ENCODE measurements at places on chromosomes 13 and 19.
A peak's percentile ranks its signal among the peaks of the same experiment; 100 is the strongest.

DNA sequence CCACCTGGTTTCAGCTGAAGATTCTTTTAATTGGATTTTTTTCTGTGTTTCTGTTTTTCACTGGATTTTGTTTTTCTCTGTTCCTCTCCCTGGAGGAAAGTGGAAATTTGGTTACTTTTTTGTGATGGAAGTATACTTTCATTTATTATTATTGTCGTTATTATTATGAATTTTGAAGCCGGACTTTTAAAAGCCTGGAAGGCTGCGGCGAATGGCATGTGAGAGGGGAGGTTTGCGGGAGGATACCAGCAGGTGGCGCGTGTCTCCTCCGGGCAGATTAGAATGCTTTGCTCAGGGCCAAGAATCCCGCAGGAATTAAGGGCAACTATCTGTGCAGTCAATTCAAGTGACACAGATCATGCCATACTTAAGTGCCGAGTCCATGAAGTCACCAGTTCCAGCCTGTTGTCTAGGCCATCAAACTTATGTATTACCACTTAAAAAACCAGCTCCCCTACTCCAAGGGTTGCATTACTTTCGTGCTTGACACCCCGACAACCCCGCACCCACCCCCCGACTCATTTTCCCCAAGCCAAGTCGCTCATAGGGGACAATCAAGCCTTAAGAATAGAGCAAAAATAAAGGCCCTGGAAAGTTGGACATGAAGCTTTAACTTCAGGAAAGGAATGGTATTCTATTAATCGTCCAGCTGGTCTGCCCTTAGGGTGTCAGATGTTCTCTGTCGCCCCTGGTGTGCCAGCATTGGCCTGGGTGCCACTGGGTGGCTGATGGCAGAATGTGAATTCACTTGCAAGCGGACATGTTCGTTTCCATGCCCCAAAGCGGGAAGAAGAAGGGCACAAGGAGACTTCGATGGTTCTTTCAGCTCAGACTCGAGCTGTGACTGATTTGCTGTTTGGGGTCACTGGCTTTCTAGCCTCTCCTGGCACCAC, 1.3 kb upstream of the LRCH1 start:
- DNase-seq = peak; percentile 27

- DNase-seq = no peak
These were observed 165.2 kb downstream of the SHISA2 start for GRCh38 chr13:25886438-25887214.

DNA sequence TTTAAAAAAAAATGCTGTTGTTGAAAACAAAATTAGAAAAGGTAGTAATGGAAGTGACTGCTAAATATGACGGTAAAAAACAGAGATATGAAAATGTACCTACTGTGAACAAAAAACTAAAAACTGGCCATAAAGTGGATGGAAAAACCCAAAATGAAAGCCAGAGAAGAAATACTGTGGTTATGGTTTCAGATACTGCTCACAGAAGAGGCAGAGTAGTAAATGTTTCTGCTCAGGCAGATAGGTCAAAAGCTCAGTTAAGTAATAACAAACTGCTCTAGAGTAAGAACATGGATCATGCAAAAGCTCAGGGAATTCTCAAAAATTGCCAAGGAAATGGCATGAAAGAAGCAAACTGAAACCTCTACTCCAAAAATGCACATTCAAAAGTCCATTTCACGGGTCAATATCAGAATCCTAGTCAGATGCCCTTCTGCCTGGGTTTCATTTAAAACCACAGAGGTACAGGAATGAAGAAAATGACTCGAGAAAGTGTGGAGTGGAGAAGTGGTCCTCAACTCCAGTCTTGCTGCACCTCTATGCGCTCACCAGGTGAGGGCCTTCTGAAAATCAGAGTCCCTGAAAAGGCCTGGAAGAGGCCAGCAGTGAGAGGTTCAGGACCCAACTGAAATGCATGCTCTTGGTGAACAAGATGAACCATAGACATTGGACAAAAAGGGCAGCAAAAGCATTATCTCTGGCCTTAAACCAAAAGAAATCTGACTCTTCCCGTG, 315.0 kb upstream of the SPRY2 start:
- no peak for DNase-seq

DNA sequence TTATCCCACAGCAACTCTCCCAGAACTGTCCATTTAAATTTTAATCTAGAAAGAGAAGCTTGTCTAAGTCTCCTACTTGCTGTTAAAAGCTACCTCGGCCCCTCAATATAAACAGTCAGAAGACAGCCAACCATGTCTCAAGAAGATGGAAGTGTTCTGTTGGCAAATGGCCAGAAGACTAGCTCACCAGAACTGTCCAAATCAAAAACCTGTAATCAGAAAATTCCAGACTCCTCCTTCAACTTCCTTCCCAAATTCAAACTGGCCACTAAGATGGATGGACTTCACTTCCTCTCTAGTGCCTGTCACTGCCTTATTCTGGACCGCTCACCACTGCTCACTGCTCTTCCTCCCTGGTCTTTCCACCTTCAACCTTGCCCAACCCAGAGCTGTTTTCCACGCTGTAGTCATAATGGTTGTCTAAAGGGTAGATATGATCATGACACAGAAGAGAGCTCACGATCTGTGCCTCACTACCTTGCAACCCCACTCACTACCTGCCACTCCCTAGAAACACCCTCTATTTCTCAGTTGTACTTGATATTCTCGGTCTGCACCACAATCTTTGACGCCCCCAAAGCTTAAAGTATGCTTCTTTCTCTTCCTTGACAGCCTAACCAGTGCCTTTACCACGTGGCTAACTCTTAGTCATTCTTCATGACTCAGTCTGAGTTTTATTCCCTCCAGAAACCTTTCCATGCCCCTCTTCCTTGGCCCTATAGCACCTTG, 9.2 kb downstream of the FGF14 start:
- DNase-seq = no peak

DNA sequence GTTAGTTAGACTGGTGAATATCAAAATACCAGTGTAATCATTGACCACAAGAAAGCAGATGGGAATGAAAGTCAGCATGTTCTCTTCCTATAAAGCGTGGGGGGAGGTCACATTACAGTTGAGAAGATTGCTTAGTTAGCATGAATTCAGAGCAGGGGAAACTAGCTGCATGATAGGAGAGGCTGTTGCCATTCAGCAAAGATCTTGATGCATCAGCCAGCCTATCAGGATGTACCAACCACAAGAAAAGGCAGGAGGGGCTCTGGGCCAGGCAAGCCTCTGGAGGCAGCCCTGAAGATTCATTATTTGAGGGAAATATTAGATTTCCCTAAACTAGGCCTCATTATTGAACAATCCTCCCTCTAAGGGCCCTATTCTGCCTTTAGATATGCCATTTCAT, 5.0 kb upstream of the MTMR6 start:
- no peak for DNase-seq

- peak; percentile 54 for DNase-seq
These were observed 61.9 kb upstream of the ATP12A start for GRCh38 chr13:24618011-24618955.

- peak; percentile 48 for DNase-seq
These were observed 73.4 kb upstream of the UBL3 start for GRCh38 chr13:29923554-29924481.

- peak; percentile 39 for DNase-seq
These were observed at the start of gene IL4I1 for GRCh38 chr19:49896863-49897621. Gene IL4I1 (minus strand): TSS chr19:49896887. CDS start chr19:49896160, 727 bp downstream.

GRCh38 chr13:22027566-22027965, 356.7 kb downstream of the FGF9 start:
- DNase-seq = no peak

GRCh38 chr13:48296528-48296927, 7.0 kb upstream of the RB1 start:
- no peak for DNase-seq

- no peak for DNase-seq
These were observed 66.7 kb downstream of the PEX11G start for GRCh38 chr19:7421941-7422744.

DNA sequence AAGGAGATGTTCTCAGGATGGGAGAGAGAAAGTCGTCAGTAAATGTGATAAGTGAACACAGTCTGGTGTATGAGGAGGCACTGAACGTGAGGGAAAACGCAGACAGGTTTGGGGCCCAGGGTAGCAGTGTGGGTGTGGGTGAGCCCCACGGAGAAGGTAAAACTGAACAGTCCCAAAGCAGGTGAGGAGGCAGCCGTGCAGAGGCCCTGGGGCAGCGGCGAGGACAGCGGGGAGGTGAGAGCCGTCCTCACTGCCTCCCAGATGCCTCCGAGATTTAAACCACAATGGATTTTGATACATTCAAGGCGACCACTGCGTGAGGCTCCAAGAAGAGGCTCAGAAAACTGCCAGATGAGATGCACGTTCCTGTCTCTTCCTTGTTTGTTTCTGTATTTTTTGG, 14.5 kb upstream of the SHC2 start:
- DNase-seq = no peak

DNA sequence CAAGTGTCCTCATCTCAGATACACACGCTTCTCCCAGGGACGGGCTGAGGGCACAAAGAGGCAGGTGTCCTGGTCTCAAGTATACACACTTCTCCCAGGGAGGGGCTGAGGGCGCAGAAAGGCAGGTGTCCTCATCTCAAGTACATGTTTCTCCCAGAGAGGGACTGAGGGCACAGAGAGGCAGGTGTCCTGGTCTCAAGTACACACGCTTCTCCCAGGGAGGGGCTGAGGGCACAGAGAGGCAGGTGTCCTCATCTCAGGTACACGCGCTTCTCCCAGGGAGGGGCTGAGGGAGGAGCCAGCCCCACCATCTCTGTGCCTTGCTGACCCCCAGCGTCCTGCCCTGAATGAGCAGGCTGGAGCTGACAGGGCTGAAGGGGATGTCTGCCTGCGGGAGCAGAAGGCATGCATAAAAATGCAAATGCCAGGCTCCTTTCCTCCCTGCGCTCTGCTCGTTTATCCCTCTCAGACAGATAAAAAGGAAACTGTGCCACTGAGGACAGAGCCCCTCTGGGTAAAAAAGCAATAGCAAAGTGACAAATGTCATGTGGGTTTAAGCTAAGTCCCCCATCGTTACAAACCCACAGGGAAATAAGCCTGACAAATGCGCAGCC, 96.1 kb upstream of the UQCRFS1 start:
- DNase-seq = no peak

DNA sequence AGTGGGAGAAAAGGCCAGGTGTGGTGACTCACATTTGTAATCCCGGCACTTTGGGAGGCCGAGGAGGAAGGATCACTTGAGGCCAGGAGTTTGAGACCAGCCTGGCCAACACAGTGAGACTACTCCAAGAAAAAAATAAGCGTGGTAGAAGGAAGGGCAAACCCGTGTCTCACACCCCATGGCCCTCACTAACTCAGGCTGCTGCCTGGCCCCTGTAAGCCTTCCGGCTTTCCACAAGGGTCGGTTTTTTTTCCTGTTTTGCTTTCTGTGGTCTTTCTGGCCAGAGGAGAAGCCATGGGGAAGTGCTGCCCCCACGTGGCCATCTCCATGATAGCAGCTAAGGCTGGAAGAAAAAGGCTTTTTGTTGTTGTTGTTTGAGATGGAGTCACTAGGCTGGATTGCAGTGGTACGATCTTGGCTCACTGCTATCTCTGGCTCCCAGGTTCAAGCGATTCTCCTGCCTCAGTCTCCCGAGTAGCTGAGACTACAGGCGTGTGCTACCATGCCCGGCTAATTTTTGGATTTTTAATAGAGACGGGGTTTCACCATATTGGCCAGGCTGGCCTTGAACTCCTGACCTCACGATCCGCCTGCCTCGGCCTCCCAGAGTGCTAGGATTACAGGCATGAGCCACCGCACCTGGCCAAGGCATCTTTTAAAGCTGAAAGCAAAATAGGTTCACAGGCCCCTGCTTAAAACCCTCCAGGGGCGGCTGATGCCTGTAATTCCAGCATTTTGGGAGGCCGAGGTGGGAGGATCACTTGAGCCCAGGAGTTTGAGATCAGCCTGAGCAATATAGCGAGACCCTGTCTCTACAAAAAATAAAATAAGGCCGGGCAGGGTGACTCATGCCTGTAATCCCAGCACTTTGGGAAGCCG, 7.5 kb upstream of the ARHGEF18 start:
- peak; percentile 58 for DNase-seq

DNA sequence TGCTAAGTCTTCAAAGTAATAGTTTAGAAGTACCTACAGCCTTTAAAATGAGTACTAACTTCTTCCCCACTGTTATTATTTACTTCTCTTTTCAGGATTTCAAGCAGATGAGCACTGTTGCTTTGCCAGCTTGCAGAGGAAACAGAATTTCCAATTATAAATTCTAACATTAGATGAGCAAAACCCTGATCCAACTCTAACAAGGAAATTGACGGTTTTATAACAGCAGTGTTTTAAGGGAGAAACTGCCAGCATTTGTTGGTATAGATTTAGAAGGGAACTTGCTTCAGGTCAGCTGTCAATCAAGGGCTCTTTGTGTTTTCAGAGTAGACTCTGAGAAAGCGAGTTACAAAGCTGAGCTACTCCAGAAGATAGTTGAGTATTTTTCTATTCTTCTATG, 120.5 kb downstream of the RAP2A start:
- no peak for DNase-seq

GRCh38 chr13:47603365-47603764, 397.7 kb downstream of the SUCLA2 start:
- DNase-seq = no peak

- peak; percentile 73 for DNase-seq
These were observed 27.6 kb downstream of the ZNF607 start for GRCh38 chr19:37691881-37692504.

DNA sequence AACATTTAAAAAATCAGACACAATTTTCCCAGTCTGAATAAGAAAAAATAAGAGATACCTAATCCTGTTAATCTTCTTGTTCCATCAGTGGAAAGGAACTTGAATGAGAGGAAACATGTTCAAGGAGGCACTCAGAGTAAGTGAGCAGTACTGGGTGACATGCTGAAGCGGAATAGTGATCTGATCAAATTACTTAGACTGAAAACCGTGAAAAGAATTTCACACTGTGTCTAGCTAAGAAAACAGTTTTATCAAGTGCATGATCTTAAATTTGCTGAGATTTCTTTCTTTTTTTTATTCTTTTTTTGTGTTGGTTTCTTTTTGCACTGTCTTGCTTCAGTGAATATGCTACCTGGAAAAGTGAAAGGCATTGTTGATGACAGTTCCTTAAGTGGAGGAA, 249.5 kb upstream of the SLC10A2 start:
- no peak for DNase-seq

- no peak for DNase-seq
These were observed 1155.1 kb downstream of the OLFM4 start for GRCh38 chr13:54183728-54184127.

GRCh38 chr13:109166804-109167203, 537.4 kb downstream of the MYO16 start:
- DNase-seq = no peak

DNA sequence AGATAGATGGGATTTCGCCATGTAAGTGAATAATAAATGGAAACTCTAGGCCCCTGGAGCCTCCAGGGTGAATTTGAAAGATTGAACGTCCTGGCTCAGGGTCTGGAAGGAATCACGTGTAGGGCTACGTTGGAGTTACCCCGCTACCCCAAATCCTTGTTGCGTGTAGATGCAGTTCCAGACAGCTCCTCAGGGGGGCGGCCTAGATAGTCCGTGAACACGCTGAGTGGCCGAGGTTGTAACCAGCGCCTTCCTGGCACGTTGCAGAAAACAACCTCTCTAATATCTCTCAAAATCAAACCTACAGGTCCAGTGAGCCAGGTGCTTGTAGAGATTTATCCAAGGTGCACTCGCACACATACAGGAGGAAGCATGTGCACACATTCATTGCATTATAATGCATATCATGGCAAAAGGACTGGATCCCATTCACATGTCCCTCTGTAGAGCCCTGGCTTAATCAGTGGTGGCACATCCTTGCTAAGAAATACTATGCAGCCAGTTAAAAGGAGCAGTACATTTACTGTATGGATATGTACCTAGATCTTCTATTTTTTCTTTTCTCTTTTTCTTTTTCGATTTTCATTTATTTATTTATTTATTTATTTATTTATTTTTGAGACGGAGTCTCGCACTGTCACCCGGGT, 2.5 kb upstream of the KEAP1 start:
- DNase-seq = peak; percentile 49
